ENCODE measurements at places on chromosomes 5 and 9. TPM values are rescaled to one million over a fixed set of nuclear protein-coding genes. Genes with fewer than 3 reads are reported as not detected.

The CBY3 gene
- total RNA-seq, result not detected

The CDKN2B-AS1 gene
- total RNA-seq, result 1.7 TPM

The OBP2B gene
- not detected for total RNA-seq

The PCDHGA5 gene
- 0.16 TPM for total RNA-seq

The NADK2 gene
- total RNA-seq, result 10.4 TPM

The SLC36A3 gene
- not detected for total RNA-seq

The ADAMTS2 gene
- not detected for total RNA-seq

The ENDOG gene
- 7.8 TPM for total RNA-seq

The STK32A gene
- total RNA-seq, result not detected

The FGD3 gene
- total RNA-seq, result 160 TPM

The PPIC gene
- total RNA-seq, result not detected

The LEAP2 gene
- 1.0 TPM for total RNA-seq

The MELK gene
- 1.2 TPM for total RNA-seq

GRCh38 chr9:76905791-76906646 lies at the start of gene PRUNE2:
PRUNE2 (minus strand) TSS chr9:76906114; CDS start chr9:76905963, 151 bp downstream.
- no peak for DNase-seq

DNA sequence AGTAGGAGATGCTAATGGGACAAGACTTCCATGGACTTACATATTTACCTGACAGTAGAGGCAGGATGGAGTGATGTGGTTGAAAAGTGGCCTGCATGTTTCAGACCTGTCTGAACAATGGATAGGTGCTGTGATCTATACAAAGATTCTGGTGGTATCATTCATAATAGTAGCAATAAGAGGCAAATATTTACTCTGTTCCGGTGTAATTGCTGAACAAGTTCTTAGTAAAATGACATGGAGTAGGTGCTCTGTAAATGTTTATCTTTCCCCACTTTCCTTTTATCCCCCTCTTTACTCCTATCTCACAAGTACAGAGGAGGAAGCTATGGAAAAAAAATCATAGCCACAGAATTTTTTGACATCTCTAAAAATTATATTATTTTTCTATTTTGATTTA lies 159.0 kb upstream of the SLC12A2 start:
- no peak for DNase-seq

DNA sequence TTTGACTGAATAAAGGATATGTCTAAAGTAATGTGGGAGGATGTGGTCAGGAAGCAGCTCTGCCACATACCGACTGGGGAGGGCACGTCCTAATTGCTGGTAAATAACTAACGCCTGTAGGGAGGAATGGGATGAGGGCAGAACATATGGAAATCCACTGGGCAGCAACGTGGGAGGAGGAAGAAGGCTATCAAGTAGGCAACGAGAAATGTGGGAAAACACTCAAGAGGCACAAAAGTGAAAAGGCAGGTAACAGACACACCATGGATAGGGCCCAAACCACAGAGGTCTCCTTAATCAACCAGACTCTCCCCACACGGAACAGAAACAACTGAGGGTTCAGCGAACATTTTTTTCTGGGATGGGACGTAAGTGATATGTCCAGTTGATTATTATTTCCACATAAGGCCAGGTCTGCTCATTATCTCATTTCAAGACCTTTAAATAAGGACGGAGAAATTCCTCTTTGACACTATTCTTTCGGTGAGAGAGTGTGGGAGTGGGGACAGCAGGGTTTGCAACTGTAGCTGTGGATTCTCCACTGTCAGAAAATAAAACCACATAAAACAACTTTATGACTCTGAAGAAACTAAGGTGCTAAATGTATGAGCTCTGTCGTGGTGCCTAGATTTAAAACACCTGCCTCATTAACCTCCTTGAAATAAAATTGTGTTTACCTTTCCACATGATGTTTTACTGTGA lies 17.0 kb downstream of the IARS1 start:
- no peak for DNase-seq

- no peak for DNase-seq
Measured at GRCh38 chr9:83536332-83536731, 1.9 kb downstream of the FRMD3 start.

DNA sequence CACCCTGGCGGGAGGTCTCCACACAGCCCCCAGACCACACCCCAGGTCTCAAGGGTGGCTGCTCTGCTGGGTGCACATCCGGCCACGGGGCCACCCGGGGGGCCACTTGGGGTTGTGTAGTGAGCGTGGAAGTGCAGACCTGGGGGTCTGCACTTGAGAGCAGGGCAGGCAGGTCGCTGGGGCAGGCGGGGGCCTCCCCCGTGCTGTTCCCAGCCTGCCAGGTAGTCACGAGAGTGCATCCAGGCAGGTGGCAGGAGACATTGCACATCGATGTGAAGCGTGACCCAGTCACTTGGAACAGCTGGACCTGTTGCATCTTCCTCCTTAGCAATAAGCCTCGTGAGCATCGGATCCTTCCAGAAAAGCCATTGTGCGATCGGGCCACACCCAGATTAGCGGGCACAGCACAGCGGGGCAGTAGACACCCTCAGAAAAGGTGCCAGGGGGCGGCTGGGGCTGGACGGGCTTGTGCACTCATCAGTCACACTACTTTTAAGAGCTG lies 4.8 kb upstream of the ENTPD8 start:
- DNase-seq, result no peak

GRCh38 chr5:81631124-81631523 lies 119.8 kb downstream of the SSBP2 start:
- peak; percentile 8 for DNase-seq

DNA sequence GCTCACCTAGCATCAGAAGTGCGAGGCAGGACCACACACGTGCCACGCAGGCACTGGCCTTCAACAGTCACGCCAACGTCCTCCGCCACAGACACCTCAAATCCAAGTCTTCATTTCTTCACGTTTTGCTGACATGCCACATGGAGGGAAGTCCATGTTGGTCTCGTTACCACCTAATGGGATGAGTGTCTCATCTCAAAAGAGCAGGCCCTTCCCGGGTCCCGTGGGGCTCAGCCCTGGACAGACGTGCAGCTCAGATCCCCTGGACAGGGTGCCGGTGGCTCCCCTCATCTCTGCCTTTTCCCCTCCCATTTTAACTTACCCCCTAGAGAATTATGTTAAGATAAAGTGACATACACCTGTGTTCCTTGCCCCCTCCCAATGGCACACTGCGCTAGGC lies 76.8 kb downstream of the MRPL36 start:
- no peak for DNase-seq

GRCh38 chr9:69801989-69802388 lies 18.6 kb upstream of the CFAP95 start:
- DNase-seq, result no peak

DNA sequence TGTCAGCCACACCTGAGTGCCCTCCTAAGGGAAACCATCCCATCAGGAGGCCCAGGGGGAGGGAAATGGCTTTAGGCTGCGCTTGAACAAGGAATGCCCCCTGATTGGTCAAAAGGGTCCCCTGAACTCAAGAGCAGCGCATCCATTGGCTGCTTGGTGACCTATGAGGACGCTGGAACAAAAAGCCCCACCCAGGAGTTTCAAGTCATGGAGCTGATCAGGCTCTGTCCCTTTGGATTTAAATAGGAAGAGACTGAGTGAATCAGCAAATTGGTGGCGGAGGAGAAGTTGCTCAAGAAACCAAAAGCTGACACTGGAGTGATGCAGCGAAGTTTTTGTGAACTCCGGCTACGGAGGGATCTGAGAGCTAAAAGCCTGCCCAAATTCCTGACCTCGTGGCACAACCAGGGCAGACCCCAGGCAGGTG lies 66.7 kb downstream of the SMIM23 start:
- no peak for DNase-seq

DNA sequence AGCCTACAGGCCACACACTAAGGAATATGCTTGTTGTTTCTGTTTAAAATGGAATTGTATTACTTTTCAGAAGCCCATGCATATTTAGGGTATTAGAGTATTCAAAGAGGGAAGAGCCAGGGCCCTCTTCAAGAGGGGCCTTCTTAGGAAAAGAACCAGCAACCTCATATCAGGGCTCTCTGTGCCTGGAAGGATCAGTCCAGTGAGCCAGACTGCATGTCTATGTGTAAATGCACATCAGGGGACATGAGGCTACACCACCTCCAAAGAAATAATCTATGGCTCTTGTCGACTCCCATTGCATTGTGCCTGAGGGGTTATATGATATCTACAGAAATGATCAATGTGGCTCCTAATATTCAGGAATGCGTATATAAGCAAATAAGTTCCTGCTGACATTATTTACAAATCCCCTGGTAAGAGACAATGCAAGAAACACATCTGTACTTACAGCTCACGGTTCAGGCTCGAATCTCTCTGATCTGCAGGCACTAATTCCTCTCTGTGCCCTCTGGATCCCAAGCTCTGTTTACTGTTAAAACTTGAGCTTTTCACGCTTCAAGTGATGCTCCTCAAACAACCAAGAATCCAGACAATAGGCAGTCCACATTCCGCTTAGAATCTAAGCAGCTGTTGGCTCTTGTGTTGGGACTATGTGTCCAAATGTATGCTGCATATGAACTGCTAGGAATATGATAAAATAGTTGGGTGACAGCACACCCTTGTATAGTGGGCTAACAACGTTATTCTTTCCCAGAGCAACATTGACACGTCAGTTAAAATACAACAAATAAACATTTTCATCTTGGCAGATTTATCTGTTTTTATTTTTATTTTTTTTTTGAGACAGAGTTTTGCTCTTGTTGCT lies 150.2 kb upstream of the KLF9 start:
- DNase-seq, result no peak

- DNase-seq, result no peak
Measured at GRCh38 chr9:85115473-85115872, 445.9 kb downstream of the NTRK2 start.

- no peak for DNase-seq
Measured at GRCh38 chr5:125750861-125751186, 672.4 kb upstream of the GRAMD2B start.

- DNase-seq, result no peak
Measured at GRCh38 chr9:4237748-4238511, 61.9 kb downstream of the GLIS3 start.

- DNase-seq, result no peak
Measured at GRCh38 chr5:161311965-161312364, 234.6 kb downstream of the GABRB2 start.

GRCh38 chr5:161034451-161034850 lies 182.4 kb upstream of the ATP10B start:
- DNase-seq, result no peak

GRCh38 chr5:43232943-43233833 lies 41.2 kb downstream of the NIM1K start:
- DNase-seq, result no peak

GRCh38 chr5:172425402-172425801 lies 28.9 kb downstream of the SH3PXD2B start:
- no peak for DNase-seq

DNA sequence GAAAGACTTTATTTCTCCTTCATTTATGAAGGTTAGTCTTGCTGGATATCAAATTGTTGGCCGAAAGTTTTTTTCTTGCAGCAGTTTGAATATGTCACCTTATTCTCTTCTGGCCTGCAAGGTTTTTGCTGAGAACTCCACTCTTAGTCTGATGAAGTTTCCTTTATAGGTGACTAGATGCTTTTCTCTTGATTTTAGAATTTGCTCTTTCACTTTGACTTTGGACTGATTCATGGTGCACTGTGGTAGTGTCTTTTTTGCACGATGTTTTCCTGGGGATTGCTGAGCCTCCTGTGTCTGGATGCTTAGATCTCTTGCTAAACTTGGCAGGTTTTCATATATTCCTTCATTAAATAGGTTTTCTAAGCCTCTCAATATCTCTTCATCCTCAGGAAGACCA lies 12.4 kb downstream of the AHRR start:
- DNase-seq, result no peak

GRCh38 chr9:115498303-115498702 lies 380.3 kb upstream of the TNC start:
- DNase-seq, result no peak

DNA sequence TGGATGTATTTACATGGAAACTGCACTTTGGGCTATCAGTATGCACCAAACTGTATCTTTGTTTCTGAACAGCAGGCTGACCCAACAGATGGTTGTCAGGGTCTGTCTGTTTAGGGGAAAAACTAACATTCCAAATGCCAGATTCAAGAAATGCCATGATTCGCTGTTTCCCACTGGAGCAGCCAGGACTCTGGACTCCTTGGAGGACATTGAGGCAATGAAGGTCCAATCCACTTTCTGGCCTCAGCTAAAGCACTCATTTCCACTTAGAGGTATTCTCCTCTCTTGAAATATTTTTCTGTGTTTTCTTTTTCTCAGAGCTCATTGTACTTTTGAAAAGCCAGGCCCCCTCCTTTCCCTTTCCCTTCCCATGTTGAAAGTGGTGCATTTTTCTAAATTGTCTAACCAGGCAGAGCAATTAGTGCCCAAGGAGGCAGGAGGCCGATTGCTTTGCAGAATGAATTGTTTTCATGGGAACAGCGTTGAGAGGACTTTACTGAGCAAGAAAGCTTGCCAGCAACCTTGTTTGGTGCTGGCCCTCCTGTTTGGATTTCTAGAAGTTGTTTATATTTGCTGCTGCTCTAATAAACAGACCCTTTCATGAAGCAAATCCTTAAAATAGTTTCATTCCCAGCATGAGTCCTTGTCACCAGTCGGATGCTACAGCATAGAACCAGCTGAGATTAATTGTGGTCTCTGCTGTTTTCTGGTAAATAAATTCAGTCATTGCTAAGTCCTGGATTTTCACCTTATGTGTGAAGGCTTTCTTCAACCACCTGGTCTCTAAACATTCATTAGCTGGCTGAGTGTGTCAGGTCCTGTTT lies 132.8 kb upstream of the TAF11L2 start:
- DNase-seq, result no peak

DNA sequence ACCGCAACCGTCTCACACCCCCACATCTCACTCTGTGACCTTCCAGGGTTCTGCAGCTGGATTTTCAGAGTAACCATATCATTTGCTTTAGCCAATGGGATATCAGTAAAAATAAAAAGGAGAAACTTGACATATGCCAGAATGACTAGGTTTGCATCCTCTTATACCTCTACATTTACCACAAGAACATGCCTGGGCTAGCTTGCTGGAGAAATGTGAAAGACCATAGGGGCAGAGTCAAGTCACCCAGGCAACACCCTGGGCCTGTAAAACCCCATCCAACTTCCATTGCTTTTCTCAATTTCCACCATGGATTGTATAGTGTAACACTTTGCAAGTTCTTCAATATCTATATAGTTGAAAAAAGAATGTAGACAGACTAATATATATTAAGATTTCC lies 731.1 kb downstream of the PTPRD start:
- DNase-seq, result no peak

GRCh38 chr5:135034963-135035677 lies 1.1 kb upstream of the PITX1 start:
- DNase-seq, result no peak

- DNase-seq, result no peak
Measured at GRCh38 chr5:102762095-102762534, 7.0 kb downstream of the PAM start.

- DNase-seq, result no peak
Measured at GRCh38 chr5:56094579-56095361, 100.0 kb upstream of the IL6ST start.
